Heart left ventricle (tissue), 16 donors: ENCODE measurements at places on chromosomes 5 and 9. TPM values are rescaled to one million over a fixed set of nuclear protein-coding genes. Genes with fewer than 3 reads are reported as not detected.

Gene CCDC183
- 0.32 TPM for polyA plus RNA-seq

Gene ARL14EPL
- not detected for polyA plus RNA-seq

Gene CCDC192
- 0.07 TPM for polyA plus RNA-seq

Gene C9orf50
- not detected for polyA plus RNA-seq

Gene MEIKIN
- not detected for polyA plus RNA-seq

Gene NTNG2
- 2.2 TPM for polyA plus RNA-seq

Gene KCTD16
- not detected for polyA plus RNA-seq

Gene SOX30
- 0.11 TPM for polyA plus RNA-seq

Gene DRD1
- not detected for polyA plus RNA-seq

Gene RNF20
- polyA plus RNA-seq = 22.6 TPM

Gene SAPCD2
- 0.22 TPM for polyA plus RNA-seq

Gene DEPDC1B
- not detected for polyA plus RNA-seq

Gene PHYHD1
- polyA plus RNA-seq = 41.5 TPM
